Lung microvascular endothelial cell (primary cell): ENCODE measurements at places on chromosomes 6 and 20.

GRCh38 chr6:152160346-152160745 is 352.9 kb downstream of the ESR1 start:
- DNase-seq, result peak; percentile 10

DNA sequence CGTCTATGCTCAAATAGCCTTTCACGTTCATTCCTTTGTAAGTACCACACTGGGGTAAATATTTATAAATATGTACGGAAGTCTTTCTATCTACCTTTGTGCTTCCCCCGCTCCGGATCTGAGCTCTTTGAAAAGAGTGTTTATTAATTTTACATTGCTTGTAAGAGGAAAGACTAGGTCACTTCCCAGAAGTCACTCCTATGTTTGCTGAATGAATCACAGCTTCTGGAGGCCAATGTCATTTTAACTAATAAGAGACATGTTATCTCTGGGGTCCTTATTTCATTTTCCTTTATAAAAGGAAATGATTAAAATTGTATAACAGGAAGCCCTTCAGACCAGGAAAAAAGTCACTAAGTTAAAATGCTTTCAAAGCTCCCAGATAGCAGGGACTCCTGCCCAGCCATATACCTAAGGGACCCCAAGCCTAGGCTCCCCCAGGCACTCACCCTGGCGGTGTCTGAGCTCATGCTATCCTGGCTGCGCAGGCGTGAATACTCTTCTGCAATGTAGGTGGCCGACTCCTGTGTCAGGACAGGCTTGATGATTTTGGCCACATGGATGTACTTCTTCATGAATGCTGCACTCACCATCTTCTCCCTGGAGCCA is 12.6 kb downstream of the MCM3 start:
- DNase-seq, result peak; percentile 75

DNA sequence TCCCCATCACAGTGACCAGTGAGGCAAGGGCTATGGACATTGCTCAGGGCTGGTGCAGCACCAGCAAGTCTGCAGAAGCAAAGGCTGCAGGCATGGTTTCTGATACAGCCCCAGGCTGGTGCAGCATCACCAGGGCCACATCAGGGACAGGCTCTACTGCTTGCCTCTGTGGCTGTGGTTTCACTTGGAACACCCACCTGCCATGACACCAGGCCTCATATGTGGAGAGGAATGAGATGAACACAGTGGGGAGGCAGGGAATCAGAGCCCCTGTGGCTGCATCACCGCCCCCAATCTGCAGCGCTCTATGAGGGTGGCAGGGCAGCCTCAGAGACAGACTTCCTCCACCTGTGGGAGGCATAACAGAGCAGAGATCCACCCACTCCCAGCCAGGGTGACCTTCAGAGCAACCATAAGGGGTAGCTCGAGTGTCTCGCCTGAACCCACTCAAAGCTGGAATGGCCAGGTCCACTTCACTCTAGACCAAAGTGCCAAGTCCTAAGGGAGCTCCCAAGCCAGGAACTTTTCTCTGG is 7.9 kb downstream of the RING1 start:
- no peak for DNase-seq

DNA sequence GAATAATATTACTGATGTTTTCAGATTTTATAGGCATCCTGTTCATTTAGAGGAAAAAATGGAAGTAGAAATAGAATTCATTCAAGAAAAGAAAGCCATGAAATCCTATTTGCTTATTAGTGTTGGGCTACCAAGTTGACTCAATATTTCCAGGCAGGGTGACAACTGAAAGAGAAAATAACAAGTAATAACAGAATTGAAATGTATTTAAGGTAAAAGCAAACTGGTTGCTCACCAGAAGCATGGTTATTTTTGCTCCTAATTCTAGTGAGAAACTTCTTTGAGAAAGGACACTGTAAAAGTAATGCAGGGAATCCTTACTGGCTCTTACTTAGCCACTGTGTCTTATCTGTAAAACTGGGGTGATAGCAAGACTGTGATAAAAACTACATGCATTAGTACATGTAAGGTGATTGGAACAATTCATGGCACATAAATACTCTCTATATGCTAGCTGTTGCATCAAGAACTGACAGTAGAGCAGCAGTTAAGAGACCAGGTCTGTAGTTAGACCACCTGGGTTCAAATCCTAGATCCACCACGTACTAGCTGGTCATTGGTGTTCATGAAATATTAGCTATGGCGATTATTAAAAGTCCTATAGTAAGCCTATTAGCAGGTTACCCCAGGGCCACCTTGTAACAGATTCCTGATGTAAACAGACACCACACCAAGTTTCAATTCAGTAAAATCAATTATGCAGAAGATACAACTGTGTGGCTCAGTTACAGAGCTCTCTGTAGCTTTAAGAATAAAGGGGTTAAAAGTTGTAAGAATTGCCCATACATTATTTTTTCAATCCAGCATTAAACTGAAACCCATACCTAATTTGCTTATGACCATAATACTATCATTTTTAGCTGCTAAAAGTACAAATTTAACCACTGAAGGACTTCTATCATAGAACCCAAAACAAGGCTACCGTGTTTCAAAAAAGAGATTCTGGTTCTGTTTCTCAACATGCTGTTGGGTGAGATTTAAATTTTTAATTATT is 159.2 kb upstream of the COL21A1 start:
- DNase-seq, result no peak

DNA sequence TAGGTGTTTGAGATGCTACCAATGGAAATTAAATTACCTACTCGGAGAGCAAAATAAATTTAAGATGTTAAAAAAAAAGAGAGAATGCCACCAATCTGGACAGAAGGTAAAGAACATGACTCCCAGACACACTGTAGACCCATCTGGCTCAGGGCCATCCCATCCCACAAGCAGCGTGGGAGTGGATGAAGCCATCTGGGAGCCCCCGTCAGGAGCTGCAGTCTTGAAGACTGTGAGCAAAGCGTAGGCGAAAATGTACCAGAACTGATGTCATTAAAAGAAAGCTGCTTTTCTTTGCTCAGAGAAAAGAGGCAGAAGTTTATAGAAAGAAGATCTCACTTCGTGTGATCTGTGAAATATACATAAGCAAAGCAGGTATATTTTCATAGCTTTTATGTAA is 815.7 kb downstream of the QKI start:
- DNase-seq, result no peak

GRCh38 chr6:143357152-143357551 is 93.3 kb downstream of the ADAT2 start:
- no peak for DNase-seq

- no peak for DNase-seq
Observed at GRCh38 chr6:148625609-148626008, 121.2 kb upstream of the UST start.

DNA sequence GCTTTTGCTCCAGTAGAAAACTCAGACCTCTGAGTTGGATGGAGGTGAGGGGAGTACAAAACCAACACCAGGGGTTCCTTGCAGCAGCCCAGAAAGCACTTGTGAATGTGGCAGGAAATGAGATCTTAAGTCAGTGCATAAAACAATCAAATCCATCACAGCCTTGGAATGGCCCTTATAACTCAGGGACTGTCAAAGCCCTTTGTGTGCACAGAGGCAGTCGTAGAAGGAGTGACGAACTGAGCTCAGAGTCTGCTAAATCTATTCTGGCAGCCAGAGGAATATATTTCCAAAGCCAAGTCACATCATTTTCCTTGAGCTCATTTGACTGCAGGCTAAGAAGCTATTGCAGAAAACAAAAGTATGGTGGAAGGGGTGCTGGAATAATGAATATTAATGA is 676.6 kb downstream of the DHX35 start:
- DNase-seq, result no peak

- DNase-seq, result no peak
Observed at GRCh38 chr6:168526841-168527281, 85.9 kb downstream of the SMOC2 start.

DNA sequence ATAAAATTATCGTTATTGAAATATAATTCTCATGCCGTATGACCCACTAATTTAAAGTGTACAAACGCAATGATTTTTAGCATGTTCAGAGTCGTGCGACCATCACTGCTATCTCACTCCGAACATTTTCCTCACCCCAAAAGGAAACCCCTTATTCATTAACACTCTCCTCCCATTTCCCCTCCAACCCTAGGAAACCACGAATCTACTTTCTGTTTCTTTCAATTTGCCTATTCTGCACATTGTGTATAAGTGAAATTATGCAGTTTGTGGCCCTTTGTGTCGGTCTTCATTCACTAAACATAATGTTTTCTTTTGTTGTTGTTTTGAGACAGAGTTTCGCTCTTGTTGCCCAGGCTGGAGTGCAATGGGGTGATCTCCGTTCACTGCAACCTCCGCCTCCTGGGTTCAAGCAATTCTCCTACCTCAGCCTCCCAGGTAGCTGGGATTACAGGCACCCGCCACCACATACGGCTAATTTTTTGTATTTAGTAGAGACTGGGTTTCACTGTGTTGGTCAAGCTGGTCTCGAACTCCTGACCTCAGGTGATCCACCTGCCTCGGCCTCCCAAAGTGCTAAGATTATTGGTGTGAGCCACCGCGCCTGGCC is 99.7 kb upstream of the ZNF217 start:
- no peak for DNase-seq

- peak; percentile 84 for DNase-seq
Observed at GRCh38 chr20:48682529-48683363, 145.1 kb downstream of the PREX1 start.

DNA sequence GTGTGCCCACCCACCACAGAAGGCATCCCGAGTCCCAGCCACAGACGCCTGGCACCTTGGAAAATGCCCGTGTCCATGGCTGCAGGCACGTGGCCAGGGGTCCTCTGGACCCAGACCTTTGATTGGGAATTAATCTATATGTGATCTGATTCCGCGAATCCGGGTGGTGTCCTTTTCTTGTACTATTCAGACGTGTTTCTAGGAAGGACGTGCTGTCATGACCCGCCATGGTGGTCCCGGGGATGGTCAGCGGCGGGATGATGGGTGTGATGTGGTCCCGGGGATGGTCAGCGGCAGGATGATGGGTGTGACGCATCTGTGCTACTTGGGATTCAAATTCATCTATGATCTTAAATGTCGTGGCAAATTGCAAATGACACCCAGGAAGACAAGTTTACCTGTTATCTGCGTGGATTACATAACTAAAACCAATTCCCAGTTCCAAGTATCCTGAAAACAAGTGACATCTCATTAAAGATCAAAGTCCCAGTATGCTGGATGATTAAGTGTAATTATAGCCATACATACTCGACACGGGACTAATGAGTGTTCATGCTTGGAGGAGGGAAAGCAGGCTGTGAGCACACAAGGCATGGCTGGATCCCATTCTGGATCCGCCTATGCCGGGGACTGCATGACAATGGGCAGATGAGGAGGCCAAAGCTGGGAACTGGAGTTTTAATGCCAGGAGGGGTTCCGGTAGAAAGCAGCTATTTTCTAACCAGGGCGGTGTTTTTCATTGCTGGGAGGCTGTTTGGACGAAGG is 256.5 kb downstream of the TAF4 start:
- DNase-seq, result no peak

DNA sequence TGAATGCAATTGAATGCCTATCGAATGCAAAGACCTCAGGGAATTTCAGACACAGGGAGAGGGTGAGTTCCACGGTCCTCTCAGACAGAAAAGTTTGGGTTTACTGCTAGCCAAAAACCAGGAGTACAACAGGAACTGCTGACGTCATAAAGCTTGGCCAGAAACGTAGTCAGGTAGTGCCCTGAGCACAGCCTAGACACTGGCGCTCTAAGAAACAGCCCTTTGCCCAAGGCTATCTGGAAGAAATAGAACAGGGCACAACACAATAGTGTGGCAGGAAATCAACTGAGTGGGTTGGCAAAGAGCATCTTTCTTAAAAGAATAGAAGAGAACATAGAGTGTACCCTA is 58.0 kb downstream of the GFOD1 start:
- no peak for DNase-seq

GRCh38 chr6:55496201-55496600 is 82.8 kb downstream of the HMGCLL1 start:
- no peak for DNase-seq

GRCh38 chr20:57135875-57136274 is 130.6 kb downstream of the BMP7 start:
- no peak for DNase-seq

DNA sequence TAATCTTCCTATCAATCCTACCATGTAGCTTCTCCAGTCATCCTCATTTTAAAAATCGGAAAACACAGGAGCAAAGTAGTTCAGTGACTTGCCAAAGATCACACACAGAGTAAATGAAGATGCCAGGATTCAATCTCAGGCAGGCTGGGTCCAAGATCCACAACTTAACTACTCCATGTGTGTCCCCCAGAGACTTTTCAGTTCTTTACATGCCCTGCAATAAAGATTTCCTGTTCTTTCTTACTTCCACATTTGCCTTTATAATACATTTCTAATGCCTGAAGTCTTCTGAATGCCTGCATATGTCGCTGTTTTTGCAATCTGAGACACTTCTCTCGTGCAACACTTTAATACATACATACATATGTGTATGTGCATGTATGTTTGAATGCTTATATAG is 121.7 kb upstream of the MARCKS start:
- no peak for DNase-seq

DNA sequence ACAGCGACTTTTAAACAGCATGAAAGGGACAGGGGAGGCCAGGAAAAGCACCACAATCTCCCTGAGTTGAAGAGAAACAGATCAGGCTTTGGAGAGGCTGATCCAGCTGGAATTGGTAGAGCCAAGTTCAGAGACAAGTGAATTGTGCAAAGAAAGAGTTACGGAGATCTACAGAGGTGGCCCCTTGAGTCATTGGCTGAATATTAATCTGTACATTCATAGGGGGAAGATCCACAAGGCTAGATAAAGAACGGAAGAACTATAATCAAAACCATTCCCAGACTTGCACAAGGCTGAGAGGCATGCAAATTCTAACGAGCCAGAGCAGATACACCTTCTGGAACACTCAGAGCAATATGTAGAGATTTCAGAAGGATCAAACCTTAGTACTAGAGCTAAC is 14.2 kb upstream of the FOXQ1 start:
- DNase-seq, result no peak

- DNase-seq, result no peak
Observed at GRCh38 chr20:34566978-34567891, 8.7 kb downstream of the MAP1LC3A start.

DNA sequence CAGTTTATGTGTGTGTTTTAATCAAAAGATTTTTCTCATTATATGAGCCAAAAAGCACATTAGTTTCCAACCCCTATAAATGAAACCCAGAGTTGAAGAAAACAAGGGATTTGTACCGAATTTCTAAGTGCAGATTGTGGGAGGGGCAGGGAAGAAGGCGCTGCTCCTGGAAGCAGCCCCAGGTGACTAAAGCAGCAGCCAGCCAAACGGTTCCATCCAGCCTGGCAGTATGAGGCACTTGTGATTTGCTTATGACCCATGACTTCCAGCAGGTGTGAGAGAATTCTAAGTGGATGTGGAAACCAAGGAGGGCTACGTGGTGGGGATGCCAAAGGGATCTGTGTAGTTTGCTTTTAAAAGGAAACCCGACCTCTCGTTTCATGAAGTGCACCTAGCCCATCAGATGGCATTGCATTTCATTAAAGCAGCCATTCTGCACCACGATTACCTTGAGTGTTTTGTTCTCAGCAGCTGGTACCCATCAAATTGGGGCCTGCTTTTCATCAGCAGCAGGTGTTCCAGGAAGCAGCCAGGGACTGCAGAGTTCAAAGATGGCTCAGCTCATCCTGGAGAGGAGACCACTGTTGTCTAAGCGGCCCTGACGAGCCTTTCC is 79.1 kb downstream of the DTD1 start:
- no peak for DNase-seq
